CD4-positive, alpha-beta T cell treated with Interleukin-6 for 4 hours (primary cell): ENCODE measurements at places on chromosomes 7 and 10.

DNA sequence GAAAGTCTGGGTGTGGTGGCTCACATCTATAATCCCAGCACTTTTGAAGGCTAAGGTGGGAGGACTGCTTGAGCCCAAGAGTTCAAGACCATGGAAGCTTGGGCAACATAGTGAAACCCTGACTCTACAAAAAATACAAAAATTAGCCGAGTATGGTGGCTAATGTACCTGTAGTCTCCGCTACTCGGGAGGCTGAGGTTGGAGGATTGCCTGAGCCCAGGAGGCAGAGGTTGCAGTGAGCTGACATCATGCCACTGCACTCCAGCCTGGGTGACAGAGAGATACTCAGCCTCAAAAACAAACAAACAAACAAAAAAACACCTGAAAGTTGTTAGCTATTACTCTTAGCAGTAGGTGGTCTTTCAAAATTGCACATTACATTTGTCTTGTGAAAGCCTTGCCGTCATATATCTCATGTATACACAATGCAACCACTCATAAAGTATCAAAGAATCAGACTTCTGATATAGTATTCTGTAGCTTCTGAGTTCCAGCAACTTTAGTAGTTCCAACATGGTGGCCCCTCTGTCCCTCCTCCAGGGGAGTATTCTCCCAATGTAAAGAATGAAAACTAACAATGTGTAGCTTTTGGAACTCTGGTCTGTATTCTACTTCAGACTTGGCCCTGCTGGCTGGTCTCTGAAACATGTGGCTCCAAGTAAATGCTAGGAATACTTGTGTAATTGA, 101.5 kb downstream of the ZNF92 start:
- DNase-seq, result no peak

DNA sequence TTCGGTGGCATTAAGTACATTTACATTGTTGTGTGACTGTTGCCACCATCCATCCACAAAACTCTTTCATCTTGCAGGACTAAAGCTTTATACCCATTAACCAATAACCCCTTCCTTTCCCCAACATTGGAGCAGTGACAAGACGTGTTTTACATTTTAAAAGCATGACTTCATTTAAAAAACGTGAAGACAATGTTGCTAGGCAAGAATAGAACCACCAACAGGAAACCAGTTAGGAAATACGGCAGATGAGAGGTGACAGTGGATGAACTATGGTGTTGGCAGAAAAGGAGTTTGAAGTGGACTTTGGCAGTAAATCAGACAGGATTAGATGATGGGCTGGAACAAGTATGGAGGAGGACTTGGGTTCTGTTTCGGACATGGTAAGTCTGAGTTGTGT, 17.0 kb downstream of the TMEM236 start:
- DNase-seq, result no peak

DNA sequence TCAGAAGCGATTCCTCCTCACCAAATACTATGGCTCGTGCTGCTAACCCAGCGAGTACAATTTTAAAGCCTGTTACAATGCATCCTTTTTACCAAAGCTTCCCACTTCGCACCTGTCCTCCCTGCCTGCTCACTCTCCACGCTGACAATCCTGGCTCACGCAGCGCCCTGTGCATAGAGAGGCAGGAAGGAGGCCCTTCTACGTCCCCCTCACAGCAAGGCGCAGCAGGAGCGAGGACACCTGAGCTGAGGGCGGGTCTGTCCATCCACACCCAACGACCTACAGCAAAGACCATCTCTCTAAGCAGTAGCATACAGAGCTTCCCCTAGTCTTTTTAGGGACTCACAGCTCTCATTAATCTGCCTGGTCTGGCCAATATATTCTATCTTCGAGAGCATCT, 46.0 kb downstream of the MKI67 start:
- DNase-seq, result no peak

DNA sequence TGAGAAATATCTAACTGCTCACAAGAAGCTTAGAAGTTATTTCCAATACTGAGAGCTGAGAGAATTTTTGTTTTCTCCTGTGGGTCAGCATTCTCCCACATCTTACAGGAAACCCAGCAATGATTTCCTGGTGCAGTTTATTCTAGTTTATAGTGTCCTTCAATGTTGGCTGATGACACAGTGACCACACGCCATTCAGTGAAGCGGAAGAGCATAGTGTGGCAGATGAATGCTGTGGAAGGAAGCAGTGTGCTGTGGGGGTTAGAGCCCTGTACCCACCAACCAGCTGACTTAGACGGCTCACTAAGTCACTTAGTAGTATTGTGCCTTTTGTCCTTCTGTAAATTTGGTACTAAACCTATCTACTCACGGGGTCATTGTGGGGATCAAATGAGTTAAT, 1.4 kb upstream of the TMEM26 start:
- no peak for DNase-seq

- DNase-seq, result peak; percentile 56
These were observed 242.5 kb upstream of the PRSS58 start for GRCh38 chr7:142500366-142500765.

DNA sequence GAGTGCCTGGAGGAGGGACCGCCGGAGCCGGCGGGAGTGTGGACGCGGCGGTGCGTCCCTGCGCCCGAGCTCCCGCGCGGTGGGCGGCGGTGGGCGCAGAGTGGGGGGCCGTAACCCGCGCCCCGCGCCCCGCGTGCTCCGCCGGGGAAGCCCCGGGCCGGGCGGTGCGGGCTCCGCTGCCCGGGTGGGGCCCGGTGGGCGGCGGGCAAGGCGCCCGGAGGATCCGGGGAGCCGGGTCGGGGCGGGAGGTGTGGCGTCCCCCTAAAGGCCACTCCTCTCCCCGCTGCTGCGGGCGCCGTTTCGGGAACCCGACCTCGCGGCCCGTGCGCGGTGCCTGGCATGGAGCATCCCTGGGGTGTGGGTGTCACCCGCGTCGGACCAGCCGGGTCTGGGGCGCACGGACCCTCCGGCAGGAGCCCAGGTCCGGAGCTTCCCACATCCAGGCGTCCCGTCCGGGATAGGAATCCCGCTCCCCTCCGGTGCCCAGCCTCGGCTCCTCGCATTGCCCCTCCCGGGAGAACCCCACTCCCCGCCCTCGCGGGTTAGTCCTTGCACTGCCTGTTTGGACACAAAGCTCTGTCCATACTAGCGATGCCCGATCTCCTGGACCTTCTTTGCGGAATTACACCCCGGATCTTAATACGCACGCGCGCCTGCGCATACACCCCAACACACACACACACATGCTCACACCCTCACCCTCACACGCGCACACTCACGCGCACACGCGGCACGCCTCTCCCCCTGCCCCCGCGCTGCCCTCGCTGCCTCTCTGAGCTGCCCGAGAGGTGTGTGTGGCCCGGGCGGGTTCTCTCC, 723 bp downstream of the MTURN start:
- peak; percentile 76 for DNase-seq

DNA sequence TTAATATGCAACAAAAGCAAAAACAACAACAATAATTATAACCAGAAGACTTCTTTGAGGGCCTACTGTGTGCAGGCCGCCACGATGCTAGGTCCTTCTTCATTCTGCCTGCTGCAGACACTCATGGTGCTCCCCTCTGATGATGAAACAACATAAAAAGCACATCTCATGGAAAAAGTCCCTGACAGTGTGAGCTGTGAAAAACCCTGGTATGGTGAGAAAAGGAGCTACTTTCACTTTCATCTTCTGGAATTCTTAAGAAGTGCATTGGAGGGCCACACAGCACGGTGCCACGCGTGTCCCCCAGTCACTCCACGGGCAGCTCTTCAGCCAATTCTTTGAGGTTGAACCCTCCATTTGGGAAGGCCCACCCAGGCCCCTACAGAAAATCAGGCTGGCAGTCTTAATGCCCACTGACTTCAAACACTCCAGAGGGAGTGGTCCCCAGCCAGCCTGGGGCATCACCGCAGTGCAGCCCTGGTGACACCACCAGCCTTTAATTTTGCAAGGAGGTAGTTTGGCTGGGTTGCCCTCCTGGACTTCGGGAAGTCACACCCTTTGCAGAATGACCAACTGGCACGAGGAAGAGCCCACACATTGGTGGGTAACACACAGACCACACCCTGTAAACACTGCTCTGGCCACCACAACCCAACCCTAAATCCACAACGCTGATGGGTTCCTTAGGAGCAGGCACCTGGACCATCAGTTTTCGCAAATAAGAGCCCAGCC, 7.7 kb downstream of the KCNMA1 start:
- no peak for DNase-seq

GRCh38 chr7:95535662-95536061, 49.9 kb downstream of the ASB4 start:
- DNase-seq, result no peak

- DNase-seq, result no peak
These were observed 130.4 kb upstream of the BMPER start for GRCh38 chr7:33774762-33775523.

- no peak for DNase-seq
These were observed 55.4 kb upstream of the IGFBP3 start for GRCh38 chr7:45976485-45976856.
